Aorta (tissue), 5 donors: ENCODE measurements at places on chromosomes 2 and 18. TPM values are rescaled to one million over a fixed set of nuclear protein-coding genes. Genes with fewer than 3 reads are reported as not detected.

Gene DOK6
- total RNA-seq, result 6.3 TPM

GRCh38 chr2:196591621-196592022, 47.9 kb upstream of the CCDC150 start:
- H3K4me1 ChIP-seq, result no peaks in the 10 kb centered on the region
- H3K27me3 ChIP-seq, result no peaks in the 10 kb centered on the region
- H3K36me3 ChIP-seq, result no peaks in the 10 kb centered on the region
- DNase-seq, result no peak
- H3K4me3 ChIP-seq, result no peak overlapping the region

DNA sequence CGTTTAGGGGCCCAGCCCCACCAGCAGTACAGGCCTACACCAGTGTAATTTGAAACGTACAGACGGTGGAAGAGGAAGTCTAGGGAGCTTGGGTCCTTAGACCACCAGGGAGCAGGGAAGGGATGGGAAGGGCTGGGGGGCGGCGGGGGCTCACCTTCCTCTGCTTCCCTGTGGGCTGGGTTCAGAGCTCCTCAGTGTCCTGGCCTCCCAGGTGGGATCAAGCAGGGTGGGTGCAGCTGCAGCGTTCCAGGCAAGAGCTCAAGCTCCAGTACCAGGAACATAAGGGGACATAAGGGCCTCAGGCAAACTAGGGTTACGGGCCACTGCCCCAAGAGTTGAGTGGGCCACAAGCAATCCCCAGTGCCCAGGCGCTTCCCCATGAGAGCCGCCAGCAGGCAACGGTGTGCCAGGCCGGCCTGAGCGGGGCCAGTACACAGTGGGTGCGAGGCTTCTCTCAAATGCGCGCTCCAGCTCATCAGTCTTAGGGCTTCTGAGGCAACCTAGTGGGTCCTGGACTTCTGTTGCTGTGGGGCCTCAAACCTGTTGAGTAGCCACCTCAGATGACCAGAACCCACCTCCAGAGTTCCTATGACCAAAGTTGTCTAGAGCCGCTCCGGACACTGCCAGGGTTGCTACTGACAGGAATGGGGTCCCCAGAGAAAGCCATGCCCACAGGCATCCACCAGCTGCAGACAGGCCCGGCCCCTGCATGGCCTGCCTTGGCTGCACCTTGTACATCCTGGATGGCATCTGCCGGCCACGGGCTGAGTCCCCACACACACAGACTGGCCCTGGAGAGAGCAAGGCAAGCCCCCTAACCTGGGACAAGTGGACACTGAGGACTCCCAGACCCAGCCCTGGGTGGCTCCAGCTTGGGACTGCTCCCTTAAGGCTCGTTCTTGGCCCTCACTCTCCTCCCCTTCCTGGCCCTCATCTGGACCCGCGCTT, 5.2 kb downstream of the ANKRD23 start:
- no peaks in the 10 kb centered on the region for H3K36me3 ChIP-seq
- H3K4me1 ChIP-seq, result no peaks in the 10 kb centered on the region
- no peak overlapping the region for H3K4me3 ChIP-seq
- no peak overlapping the region for H3K27ac ChIP-seq

Gene NEU2
- not detected for total RNA-seq

DNA sequence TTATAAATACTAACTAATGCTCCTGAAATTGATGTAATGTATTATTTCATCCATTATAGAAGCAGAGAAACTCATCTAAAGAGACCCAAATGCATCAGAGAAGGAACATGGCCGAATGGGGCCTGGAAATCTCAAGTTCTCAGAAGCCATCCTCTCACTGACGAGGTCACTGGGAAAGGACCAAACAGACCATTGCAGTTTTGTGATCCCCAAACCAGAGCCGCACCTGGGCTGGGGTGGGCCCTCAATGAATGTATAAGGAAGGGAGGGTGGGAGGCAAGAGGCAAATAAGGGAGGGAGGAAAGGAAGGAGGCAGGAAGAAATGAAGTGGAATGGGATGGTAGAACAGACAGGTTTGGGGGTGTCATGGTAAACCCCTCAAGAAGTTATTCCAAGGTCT, 245.3 kb upstream of the ID2 start:
- no peak overlapping the region for H3K27ac ChIP-seq
- H3K4me3 ChIP-seq, result no peak overlapping the region
- no peaks in the 10 kb centered on the region for H3K4me1 ChIP-seq
- H3K27me3 ChIP-seq, result no peaks in the 10 kb centered on the region
- H3K36me3 ChIP-seq, result no peaks in the 10 kb centered on the region

DNA sequence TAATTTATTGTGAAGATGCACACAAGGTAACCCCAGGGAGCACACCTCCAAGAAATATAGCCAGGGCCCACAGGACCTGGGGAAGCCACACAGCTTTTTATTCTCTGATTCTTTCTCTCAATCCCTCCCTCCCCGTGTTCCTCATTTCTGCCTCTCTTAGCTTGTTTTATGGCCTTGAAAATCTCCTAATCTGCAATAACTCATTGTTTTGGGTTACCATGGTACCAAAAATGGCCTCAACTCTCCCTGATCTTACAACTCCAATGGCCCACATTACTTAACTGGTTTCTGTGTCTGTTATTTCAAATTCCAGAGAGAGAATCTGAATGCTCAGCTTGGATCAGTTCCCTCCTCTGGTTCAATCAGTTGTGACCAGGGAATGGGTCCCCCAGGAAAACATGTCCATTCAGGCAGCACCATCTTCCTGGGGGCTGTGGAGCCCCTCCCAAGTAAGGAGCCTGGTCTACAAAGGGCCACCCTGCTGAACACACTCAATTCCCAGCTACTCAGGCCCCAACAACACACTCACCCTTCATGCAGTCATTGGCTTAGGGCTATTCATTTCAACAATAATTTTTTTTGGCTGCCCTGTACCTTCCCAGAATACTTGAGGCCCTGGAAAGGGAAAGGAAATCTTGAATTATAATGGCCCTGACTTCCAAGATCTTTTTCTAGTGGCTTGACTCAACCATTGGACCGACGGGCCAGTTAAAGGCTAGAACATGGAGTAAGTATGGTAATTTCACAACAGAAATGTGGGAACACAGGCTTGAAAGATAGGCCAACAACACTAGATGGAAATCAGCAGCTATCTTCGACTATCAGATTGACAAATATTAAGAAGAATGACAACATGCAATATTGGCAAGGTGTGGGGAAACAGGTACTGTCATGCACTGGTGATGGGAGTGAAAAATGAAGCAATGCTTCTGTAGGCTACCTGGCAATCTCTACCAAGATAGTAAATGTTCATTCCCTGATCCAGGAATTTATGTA, 41.6 kb upstream of the ST3GAL5 start:
- no peak for DNase-seq
- no peaks in the 10 kb centered on the region for H3K36me3 ChIP-seq
- no peaks in the 10 kb centered on the region for H3K4me1 ChIP-seq
- no peak overlapping the region for H3K27ac ChIP-seq

DNA sequence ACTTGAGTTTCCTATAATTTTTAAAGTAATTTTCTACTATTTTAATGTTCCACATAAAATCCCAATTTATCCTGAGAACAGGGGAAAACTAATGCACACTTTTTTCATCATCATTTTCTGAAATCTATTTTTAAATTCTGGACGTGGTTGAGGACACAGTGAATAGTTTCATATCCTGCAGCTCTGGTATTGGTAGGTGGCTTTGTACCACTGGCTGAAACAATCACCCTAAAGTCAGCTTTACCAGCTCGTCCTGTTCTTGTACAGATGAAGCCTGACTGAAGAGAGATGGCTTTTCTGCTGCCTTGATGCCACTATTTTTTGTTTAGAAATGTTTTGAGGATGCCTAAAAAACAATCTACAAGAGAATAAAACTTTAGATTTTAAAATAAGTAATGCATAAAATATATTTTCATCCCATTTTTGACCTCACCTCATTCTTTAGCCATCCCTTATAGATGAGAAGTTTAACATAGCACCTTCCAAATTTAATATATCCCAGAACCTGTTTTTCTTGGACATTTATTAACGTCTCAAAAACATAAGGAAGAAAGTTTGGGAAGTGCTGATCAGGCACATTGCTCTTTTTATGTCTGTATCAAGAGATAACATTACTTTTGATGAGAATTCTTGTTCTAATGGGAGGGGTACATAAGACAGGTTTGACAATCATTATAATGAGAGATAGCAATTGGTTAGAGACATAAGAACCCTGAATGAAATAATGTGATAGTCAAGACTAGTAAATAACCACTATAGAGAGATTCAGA, 80.9 kb downstream of the GALNT1 start:
- no peak for DNase-seq
- H3K27me3 ChIP-seq, result no peaks in the 10 kb centered on the region
- peaks cover 1% of the 10 kb centered on the region for H3K36me3 ChIP-seq
- no peak overlapping the region for H3K4me3 ChIP-seq

DNA sequence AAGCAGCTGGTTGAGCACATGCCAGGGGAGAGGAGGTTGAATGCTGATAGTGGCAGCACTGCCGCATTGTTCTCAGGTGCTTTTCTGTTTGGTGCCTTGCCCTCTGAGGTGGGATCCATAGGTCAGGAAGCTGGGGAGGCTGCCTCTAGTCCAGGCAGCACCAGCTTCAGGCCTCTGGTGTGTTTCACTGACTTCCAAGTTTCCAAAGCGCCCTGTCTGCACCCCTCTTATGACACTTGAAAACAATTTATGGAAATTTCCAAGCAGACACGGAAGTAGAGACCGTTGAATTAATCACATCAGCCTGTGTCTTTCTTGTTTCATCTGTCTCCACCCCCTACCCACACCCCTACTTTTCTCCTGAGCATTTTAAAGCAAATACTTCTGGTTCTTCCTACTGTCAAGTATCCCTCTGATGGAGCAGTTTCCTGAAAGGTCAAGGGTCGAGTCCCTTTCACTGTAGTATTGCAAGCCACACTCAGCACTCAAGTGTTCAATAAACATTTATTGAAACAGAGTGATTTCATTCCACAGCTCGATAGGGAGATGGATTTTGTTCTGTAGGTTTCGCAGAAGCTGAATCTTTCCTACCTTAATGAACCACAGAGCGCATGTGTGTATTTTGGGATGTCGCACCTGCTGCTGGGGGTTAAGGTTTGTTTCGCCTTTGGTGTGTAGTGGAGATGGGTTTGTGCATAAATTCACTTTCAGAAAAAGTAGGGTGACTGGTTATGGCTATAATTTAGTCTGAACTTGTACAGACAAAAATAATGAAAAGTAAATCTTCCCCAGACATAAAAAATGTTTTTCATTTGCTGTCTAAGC, 21.4 kb downstream of the DGKD start:
- no peak overlapping the region for H3K27ac ChIP-seq
- H3K27me3 ChIP-seq, result no peaks in the 10 kb centered on the region
- no peaks in the 10 kb centered on the region for H3K36me3 ChIP-seq
- no peak for DNase-seq

GRCh38 chr2:222594679-222595078, 61.2 kb downstream of the FARSB start:
- H3K36me3 ChIP-seq, result peaks cover 2% of the 10 kb centered on the region
- no peak overlapping the region for H3K27ac ChIP-seq
- no peak for DNase-seq
- no peaks in the 10 kb centered on the region for H3K27me3 ChIP-seq

DNA sequence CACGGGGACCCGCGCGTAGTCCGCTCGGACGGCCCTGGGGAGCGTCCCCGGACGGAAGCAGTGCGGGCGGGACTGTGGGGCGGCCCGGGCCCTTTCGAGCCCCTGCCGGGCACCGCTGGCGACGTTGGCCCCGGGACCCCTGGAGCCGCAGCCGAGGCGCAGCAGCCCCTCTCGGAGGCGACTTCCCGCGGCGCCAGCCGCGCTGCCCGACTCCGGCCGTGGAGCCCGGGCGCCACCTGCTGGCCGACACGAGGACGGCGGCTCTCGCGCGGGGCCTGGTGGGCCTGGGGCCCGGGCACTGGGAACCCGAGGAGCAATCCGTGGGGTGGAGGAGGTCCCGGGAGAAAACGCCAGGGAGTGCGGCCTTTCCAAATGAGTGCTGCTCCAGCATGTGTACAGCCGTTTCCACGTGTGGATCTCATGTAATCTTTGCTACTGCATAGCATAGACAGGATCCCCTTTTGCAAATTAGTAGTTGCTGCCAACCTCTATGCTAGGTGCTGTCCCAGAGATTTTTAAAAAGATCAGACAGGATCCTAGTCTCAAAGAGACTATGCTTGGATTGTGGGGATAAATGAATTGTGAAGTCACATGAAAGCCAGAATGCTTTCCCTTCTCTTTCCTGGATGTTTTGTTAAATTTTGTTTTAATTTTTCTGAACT, 4.0 kb downstream of the ID2 start:
- DNase-seq, result peak; percentile 93
- H3K27ac ChIP-seq, result no peak overlapping the region
- no peaks in the 10 kb centered on the region for H3K4me1 ChIP-seq
- H3K36me3 ChIP-seq, result no peaks in the 10 kb centered on the region
- H3K4me3 ChIP-seq, result peak overlapping the region; percentile 85

Gene CDCA7
- total RNA-seq, result 2.8 TPM

DNA sequence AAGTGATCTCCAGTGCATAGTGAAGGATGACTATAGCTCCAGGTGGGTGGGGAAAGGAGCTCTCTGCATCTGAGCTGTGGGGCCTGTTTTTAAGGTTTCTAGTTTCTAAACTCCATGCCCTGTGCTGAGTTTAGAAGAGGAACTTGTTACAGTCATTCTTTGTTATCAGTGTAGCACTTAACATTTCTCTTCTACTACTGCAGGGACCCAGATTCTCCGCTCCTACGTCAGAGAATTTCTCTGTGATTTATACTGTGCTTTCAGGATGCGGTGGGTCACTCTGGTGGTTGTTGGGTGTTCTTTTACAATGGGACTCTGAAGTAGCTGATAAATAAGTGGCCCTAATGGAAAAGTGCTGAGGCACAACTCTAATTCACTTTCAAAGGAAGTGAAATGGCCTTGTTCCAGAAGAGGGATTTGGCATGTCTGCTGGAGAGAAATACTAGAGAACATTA, 122.0 kb downstream of the WDSUB1 start:
- no peaks in the 10 kb centered on the region for H3K27me3 ChIP-seq
- no peak overlapping the region for H3K27ac ChIP-seq
- H3K4me3 ChIP-seq, result no peak overlapping the region
- DNase-seq, result no peak
- no peaks in the 10 kb centered on the region for H3K4me1 ChIP-seq

DNA sequence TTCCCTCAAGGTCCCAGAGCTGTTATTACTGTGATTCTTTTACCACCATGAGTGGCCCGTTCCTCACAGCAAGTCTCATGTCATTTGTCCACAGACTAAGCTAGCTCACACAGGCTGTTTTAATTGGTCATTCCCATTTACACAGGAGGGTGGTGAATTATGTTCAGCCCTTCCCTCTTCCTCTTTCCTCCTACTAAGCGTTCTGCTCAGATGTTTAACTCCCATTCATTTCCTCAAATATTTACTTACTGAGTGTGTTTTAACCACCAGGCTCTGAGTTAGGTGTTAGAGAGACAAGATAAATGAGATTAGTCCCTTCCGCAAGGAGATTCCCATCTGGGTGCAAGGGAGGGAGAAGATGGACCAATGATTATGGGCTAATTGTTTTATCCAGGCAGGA, 403.6 kb upstream of the ACVR2A start:
- H3K36me3 ChIP-seq, result no peaks in the 10 kb centered on the region
- no peak overlapping the region for H3K27ac ChIP-seq
- no peak for DNase-seq
- no peaks in the 10 kb centered on the region for H3K27me3 ChIP-seq
- no peaks in the 10 kb centered on the region for H3K4me1 ChIP-seq
